ENCODE measurements at places on chromosomes 6 and 20.

DNA sequence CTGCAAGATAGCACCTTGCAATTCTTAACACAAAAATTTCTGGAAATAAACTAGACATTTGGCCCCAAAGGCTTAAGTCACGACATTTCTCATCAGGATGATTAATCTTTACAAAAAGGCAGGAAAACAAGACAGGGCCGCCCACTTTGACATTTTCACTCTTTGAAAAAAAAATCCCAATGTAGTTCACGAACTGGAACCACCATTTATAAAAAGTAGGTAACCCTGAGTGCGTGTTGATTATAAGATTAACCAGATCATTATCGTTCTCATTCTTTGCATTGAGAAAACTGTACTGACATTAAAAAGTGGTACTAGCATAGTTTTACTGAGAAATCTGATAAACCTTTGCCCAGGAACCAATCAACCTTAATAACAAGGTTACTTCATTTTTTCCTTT is 108.8 kb downstream of the HUS1B start:
- DNase-seq, result no peak

- no peak for DNase-seq
Observed at GRCh38 chr6:35206346-35206745, 7.4 kb upstream of the SCUBE3 start.

DNA sequence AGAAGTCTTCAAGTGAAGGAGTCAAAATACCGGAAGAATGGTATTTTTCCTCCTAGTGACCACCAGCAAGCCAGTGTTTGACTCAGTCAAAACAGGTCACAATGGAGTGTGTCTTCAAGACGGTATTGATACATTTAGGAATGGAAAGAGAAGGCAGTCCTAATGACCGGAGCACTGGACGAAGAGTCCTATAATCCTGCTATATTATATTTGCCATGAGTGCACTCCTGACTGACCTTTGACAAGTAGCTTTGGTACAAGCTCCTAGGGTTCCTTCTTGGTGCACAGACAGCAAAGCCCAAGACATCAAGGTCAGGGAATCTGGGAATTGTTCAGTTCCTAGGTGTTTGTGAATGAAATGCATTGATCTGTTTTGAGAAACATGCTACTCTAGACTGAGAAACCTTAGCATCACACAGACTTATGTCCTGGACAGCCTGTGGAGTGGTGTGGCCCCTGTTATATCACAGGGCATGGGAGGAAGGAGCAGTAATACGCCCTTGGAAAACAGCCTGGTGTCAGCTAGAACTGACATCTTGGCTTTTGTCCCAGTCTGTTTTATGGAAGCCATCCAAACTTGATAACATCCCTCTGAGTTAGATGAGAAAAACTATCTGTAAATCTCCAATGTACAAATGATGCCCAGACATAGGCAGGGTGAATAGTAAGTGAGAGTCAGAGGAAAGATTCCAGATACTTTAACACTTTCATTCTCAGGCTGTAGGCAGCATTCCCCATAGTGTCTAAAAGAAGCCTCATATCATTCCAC is 18.5 kb downstream of the NOX3 start:
- no peak for DNase-seq

- no peak for DNase-seq
Observed at GRCh38 chr6:166900956-166901607, 55.3 kb downstream of the RNASET2 start.

- no peak for DNase-seq
Observed at GRCh38 chr6:87669051-87669450, 33.0 kb downstream of the AKIRIN2 start.

DNA sequence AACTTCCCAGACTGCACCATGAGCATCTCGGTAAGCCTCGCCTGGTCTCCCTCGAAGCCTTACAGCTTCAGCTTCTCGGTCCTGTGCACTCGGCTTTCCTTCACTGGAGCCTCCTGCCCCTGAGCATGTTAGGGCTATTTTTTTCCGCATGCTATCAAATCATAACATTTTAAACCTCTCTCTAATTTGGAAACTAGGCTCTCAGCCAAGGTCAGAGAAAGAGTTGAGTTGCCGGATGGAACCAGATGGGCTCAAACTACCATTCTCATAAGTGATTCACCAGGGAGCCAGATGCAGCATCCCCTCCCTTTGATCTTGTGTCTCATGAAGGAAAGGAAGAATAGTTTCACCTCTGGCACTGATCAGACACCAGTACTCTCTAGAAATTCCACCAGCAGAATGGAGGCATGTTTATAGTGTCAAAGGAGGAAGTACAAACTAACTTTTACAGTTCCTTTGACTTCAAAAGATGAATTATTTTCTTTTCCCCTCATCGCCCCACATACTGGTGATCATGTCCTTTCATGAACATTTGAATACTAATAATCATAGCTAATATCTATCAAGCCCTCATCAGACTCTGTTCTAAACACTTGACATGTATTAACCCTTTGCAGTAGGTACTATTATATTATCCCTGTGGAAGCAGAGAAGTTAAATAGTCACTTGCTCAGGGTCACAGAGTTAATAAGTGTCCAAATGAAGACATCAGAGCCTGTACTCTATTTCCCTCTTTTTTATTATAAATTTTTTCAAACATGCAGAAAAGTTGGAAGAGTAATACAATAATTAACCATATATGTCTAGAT is 46.7 kb downstream of the MAP1LC3A start:
- DNase-seq, result peak; percentile 40

DNA sequence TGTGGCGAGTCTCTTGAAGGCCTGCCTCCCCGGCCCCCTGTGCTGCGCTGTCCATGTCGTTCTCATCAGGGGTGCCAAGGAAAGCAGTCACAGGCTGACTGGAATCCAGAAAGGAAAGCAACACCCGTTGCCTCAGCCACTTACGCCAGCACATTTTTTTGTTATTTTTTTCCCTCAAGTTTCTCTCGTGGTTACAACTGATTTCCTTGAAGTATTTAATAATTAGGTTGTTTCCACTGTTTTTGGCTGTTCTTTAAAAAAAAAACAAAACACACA is 17.9 kb upstream of the SLC22A1 start:
- DNase-seq, result no peak

DNA sequence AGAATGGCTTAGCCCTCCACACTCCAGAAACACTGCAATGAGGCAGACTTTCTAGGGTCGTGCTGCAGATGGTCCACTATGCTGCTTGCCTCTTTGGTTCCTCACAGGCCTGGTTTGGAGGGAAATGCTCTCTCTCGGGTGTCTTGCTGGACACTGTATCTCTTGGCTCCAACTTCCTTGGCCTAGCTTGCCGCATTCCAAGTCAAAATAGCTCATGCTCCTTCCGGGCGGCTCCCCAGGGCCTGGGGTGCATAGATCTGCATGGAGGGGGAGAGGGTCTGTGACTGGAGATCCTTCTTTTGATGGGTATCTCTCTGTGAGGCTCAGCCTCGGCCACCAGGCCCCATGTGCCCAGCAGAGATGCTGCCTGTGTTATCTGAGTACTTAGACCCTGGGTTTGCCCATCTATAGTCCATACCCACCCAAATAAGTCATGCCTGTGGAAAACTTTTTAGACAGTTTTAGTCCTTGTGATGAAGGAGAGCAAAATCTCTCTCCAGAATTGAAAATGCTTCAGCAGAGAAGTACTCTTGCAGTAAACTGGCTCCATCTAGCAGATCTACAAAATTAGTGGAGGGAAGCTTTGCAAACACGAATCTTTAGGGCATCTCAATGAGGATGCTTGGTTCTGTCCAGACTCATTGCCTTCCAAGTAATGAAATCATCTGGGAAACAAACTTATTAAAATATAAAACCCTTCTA is 264.1 kb upstream of the RIN2 start:
- no peak for DNase-seq

DNA sequence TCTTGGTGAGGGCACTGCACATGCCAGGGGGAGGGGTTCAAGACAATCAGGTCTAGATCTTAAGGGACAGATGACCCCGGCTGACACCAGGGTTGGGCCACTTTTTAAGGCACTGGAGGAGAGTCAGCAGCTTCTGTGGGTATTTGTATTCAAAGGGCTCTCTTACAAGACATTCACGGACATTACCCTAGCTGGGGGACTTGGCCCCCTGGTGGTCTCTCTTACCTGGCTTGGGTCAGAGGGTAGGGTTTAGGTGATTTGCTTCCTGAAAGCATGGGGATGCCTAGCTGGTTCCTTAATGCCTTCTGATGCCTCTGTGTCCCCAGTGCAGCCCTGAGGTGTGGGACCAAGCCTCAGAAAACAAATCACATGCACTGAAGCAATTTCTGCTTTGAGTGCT is 354.7 kb downstream of the CDC5L start:
- no peak for DNase-seq

DNA sequence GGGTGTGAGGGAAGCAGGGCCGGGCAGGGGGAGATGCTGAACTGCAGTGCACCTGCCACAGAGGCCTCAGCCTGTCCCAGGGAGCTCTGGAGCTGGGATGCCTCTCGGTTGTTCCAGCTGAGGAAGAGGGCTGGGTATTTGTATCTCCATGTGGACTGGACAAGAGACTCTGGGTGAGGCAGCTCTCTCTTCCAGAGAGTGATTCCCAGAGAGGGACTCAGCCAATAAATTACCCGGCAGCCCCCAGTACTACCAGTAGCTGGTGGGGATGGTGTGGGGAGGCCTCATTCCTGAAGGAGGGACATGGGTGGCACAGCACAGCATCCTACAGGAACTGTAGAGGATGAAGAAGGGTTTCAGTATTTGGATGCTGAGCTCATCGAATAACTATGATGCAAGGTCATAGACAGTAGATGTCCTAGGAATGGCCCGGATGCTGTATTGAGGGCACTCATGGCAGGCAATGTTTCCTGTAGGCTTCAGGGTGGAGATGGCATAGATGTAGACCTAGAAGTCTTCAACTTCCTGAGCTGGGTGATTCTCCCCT is 1.4 kb downstream of the FGD2 start:
- no peak for DNase-seq

GRCh38 chr6:127497410-127497809 is 21.7 kb downstream of the MTCL3 start:
- DNase-seq, result no peak

DNA sequence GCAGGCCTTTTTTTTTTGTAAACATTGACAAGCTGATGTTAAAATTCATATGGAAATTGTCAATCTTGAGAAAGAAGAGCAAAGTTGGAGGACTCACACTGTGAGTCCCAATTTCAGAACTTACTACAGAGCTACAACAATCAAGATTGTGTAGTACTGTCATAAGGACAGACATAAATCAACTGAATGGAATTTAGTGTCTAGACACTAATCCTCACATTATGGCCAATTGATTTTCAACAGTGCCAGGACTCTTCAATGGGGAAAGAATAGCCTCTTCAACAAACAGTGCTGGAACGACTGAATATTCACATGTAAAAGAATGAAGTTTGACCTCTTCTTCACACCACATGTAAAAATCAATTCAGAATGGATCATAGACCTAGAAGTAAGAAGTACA is 60.8 kb downstream of the TGM2 start:
- DNase-seq, result no peak

DNA sequence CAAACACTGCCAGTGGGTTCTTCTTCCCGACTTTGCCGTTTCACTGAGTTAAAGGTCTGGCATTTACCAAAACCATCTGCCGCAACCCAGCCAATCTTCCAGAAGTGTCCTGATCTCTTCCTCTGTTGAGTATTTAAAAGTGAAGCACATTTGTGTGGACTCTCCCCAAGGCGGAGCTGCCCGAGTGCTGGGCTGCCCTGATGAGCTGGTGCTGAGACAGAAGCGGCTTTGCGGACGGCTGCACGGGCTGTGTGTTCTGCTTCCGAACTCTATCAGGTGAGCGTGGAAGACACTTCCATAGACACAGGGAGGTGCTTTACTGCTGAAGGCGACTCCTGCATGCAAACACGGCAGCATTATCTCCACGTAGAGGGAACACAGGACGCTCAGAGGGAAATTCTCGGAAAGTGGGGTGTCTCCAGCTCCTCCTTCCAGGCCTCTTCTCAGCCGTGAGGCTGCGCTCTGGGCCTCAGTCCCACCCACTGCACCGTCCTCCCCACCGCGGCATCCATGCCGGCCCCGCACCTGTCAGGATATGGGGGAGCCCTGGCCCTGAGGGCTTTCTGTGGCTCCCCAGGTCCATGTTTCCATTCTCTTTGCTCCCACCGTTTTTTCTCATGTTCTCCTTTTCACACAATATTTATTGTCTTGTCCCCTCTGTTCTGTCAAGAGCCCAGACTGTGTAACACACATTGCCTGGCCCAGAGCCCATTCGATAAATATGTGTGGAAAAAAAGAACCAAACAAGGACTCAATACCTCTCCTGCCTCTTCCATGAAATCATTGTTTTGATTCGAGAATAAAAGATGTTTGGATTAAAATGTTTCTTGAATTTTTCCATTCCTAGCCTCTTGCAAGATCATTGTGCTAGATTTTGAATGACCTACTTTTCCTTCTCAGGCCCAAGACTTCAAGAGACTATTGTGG is 205.1 kb downstream of the DLL1 start:
- no peak for DNase-seq

GRCh38 chr6:168909288-168909687 is 344.4 kb downstream of the THBS2 start:
- DNase-seq, result no peak

DNA sequence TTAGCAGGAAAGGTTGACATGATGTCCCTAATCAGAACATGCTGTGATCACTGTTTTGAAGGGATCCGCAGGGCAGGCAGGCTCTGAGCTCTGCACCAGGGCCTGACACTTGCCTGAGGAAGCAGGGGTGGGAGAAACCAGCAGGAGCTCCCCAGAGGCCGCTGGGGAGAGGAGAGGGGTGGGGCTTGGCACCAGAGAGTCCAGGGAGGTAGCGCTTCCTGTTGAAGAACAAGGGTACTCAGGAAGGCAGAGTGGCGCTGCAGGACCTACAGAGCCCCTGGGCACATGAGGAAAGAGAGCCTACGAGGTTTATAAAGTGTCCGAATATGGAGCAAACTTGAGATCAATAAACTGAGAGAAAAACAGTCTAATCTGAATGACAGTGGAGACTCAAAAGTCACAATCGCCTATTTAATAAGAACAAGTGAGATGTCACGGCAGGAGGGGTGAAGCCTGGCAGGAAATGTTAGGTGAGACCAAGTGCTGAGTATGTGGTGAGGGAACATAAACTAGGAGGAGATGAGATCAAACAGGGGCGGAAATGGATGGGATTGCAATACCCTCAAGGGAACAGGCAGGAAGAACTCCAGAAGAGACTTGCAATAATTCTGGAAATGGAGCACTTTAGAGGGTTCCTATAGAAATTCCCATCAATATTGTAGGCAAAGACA is 5.8 kb upstream of the TBXT start:
- DNase-seq, result no peak

DNA sequence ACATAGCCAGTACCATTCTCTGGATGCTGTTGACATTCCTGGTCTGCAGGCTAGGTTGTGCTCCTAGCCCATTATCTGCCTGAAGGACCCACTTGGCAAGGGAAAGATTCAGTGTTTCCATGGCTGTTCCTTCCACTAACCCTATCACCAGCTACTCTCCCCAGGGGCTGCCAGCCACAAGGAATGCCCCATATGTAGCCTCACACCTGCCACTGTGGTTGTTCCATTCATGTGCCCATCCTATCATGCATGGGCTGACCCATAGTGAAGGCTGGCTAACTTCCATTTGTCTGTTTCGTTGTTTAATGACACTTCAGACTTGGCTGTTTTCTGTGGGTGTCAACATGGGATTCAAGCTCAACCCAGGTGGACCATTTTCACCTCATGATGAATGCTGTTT is 25.6 kb upstream of the HLA-A start:
- no peak for DNase-seq

GRCh38 chr6:6556738-6557503 is 31.6 kb upstream of the LY86 start:
- no peak for DNase-seq

GRCh38 chr20:38418509-38419204 is 16.5 kb downstream of the SNHG17 start:
- no peak for DNase-seq
